ENCODE measurements at places on chromosomes 5 and 9. TPM values are rescaled to one million over a fixed set of nuclear protein-coding genes. Genes with fewer than 3 reads are reported as not detected.
A peak's percentile ranks its signal among the peaks of the same experiment; 100 is the strongest.

Gene AGGF1
- 31.1 TPM for total RNA-seq

GRCh38 chr9:37979844-37980243, 75.9 kb upstream of the SLC25A51 start:
- H3K4me3 ChIP-seq, result no peak overlapping the region
- H3K4me1 ChIP-seq, result no peaks in the 10 kb centered on the region
- DNase-seq, result no peak
- H3K27me3 ChIP-seq, result no peaks in the 10 kb centered on the region
- H3K36me3 ChIP-seq, result no peaks in the 10 kb centered on the region

Gene FOXD4L6
- total RNA-seq, result not detected

GRCh38 chr9:28272127-28272526, 698.8 kb upstream of the C9orf72 start:
- H3K36me3 ChIP-seq, result no peaks in the 10 kb centered on the region
- no peak for DNase-seq
- H3K4me1 ChIP-seq, result no peaks in the 10 kb centered on the region
- no peaks in the 10 kb centered on the region for H3K27me3 ChIP-seq
- no peak overlapping the region for H3K27ac ChIP-seq

GRCh38 chr5:143217065-143217803, 186.3 kb downstream of the NR3C1 start:
- peak overlapping the region; percentile 14 for H3K27ac ChIP-seq
- H3K4me1 ChIP-seq, result peaks cover 10% of the 10 kb centered on the region
- H3K4me3 ChIP-seq, result no peak overlapping the region
- no peaks in the 10 kb centered on the region for H3K27me3 ChIP-seq
- no peak for DNase-seq

Gene OR1J2
- not detected for total RNA-seq

GRCh38 chr5:75756981-75757380, 39.7 kb upstream of the POC5 start:
- no peaks in the 10 kb centered on the region for H3K4me1 ChIP-seq
- DNase-seq, result no peak
- no peaks in the 10 kb centered on the region for H3K36me3 ChIP-seq
- H3K4me3 ChIP-seq, result no peak overlapping the region
- no peaks in the 10 kb centered on the region for H3K27me3 ChIP-seq

DNA sequence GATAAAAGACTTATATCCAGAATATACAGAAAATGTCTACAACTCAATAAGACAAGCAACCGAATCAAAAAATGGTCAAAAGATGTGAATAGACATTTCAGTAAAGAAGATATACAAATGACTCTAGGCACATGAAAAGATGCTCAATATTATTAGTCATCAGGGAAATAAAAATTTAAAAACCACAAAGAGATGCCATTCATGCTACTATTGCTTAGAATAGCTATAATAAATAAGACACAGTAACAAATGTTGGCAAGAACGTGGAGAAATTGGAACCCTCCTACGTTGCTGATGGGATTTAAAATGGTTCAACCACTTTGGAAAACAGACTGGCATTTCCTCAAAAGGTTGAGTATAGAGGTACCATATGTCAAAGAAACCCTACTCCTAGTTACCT, 39.8 kb downstream of the POLK start:
- H3K27ac ChIP-seq, result no peak overlapping the region
- no peak for DNase-seq
- H3K4me3 ChIP-seq, result no peak overlapping the region
- no peaks in the 10 kb centered on the region for H3K27me3 ChIP-seq

DNA sequence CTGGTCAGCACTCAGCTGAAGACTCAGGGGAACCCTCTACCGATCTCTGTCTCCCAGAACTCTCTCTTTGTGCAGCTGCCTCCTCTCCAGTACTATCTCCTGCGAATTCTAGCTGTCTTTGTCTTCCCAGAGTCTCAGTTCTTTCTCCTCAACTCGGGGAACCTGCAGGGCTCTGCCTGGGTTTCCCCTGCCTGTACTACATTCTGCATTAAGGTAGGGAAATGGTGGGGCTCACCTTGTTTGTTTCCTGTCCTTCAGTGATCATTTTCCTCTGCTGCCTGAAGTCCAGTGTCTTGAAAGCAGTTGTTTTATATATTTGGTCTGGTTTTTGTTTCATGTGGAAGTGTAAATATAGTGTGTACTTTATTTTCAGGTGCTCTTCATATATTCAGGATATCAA, 43.1 kb upstream of the IGFBPL1 start:
- H3K27ac ChIP-seq, result no peak overlapping the region
- no peaks in the 10 kb centered on the region for H3K4me1 ChIP-seq

- H3K27me3 ChIP-seq, result no peaks in the 10 kb centered on the region
- H3K4me3 ChIP-seq, result no peak overlapping the region
Measured at GRCh38 chr9:110008663-110009062, 199.3 kb downstream of the C9orf152 start.

- H3K4me3 ChIP-seq, result no peak overlapping the region
- DNase-seq, result no peak
- no peak overlapping the region for H3K27ac ChIP-seq
- H3K36me3 ChIP-seq, result no peaks in the 10 kb centered on the region
- no peaks in the 10 kb centered on the region for H3K27me3 ChIP-seq
Measured at GRCh38 chr5:2833556-2833955, 82.1 kb upstream of the IRX2 start.

- no peaks in the 10 kb centered on the region for H3K27me3 ChIP-seq
- H3K27ac ChIP-seq, result no peak overlapping the region
- no peak for DNase-seq
Measured at GRCh38 chr5:40490464-40491111, 189.1 kb upstream of the PTGER4 start.

DNA sequence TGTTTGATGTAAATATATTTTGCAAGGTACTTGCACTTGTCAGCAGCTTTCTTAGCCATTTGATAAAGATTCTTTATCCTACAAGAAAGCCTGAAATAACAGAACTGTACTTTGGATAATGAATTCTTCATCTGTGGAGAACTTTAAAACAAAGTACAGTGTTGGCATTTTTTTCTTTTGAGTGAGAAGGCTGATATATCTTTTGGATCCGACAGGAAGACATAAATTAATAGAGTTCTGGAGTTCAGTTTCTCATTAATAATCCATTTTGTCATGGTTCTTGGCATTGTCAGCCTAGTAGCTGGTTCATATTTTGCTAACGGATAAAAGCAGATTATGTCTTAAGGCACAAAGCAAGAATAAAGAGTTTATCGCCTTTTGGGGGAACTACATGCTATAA, 17.0 kb downstream of the PBX3 start:
- DNase-seq, result no peak
- no peaks in the 10 kb centered on the region for H3K36me3 ChIP-seq
- no peaks in the 10 kb centered on the region for H3K27me3 ChIP-seq
- H3K27ac ChIP-seq, result no peak overlapping the region

DNA sequence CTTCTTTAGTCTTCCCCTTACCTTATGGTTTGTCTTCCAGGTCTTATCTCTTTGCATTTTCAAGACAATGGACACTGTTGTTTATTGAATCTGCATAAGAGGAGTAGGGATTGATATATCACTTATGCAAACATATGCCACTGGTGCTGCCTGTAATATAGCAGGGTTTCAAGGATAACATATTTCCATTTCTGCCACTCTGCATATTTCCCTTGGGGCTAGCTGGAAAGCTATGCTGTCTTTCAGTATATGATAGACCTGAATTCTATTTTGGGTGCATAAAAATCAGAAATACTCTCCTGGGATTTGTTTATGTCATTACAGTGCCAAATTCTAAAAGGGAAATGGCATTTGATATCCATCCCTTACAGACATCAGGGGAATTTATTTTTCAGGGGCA, 400.2 kb downstream of the TLR4 start:
- H3K27ac ChIP-seq, result no peak overlapping the region
- no peaks in the 10 kb centered on the region for H3K4me1 ChIP-seq
- no peaks in the 10 kb centered on the region for H3K36me3 ChIP-seq
- no peak overlapping the region for H3K4me3 ChIP-seq
- H3K27me3 ChIP-seq, result no peaks in the 10 kb centered on the region
- no peak for DNase-seq

Gene ADCY2
- total RNA-seq, result not detected

Gene FIBCD1
- not detected for total RNA-seq

DNA sequence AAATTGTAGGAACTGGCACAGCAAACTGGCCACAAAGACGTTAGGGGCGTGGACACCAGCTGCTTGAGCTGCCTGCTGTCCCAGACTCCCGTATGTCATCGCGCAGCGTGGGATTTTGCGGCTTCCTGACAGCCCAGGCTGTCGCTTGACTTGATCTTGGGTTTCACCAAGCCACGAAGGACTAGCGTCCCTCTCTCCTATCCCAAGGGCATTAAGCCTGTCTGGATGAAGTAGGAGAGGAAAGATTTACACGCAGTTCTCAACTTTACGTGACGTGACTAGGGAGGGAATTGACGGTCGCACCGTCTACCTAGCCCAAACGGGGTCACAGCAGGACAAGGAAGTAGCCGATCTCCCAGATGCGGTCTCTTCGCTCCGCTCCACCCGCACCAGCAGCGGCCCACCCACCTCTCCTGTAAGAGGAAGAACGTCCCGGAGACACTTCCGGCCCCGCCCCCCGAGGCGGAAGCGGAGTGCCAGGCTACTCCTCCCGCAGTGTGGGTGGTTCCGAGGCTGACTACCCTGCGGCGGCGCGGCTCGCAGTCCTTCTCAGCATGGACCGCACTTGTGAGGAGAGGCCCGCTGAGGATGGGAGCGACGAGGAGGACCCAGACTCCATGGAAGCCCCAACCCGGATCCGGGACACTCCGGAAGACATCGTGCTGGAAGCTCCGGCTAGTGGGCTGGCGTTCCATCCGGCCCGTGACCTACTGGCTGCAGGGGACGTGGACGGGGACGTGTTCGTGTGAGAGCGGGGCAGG, at the start of gene WDR55:
WDR55 (plus strand) TSS at position 546 of the 761 bp plus-strand sequence; CDS start at position 555, 9 bp downstream.
- H3K27ac ChIP-seq, result peak within 1 kb of the TSS; percentile 91
- peak; percentile 95 for DNase-seq
- H3K27me3 ChIP-seq, result no peaks in the 10 kb centered on the region
- H3K36me3 ChIP-seq, result peaks cover 48% of the 10 kb centered on the region
- H3K4me3 ChIP-seq, result peak within 1 kb of the TSS; percentile 84

DNA sequence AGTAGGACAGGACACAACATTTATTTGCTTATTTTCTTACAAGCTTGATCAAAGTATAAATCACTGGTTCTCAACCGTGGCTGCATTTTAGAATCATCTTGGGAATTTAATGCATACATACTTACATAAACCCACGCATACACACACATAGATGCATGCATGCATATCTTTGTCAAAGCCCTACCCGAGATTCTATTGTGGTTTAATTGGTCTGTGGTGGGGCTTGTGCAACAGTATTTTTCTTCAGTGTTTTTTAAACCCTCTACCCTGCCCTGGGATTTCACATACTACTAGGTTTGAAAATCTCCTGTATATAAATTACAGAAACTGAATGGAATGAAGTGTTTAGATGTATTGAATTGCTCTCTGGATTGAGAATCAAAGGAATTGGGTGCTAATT, 1166.2 kb downstream of the MAT2B start:
- DNase-seq, result no peak
- H3K36me3 ChIP-seq, result no peaks in the 10 kb centered on the region
- H3K27ac ChIP-seq, result no peak overlapping the region

DNA sequence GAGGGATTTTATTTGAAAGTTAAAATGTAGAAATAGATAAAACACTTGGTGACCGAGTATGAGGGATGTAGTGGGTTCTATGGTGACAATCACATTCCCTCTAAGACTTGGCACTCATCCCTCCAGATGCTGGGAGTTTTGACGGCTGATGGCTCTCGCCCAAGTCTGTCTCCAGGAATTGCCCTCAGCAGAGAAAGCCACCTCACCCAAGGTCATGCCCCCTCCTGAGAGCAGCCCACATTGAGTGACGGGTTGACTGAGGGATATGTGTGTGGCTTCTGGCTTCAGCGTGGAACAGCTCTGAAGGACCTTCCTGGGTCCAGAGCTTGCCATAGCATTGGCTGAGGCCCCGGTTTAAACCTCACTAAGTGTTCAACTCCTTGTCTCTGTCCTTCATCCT, 19.4 kb downstream of the CAVIN4 start:
- DNase-seq, result no peak
- H3K4me1 ChIP-seq, result peaks cover 9% of the 10 kb centered on the region
- no peak overlapping the region for H3K4me3 ChIP-seq

Gene LHX6
- total RNA-seq, result not detected

GRCh38 chr9:27073841-27074728, 34.9 kb upstream of the TEK start:
- no peaks in the 10 kb centered on the region for H3K36me3 ChIP-seq
- no peak overlapping the region for H3K4me3 ChIP-seq
- no peaks in the 10 kb centered on the region for H3K4me1 ChIP-seq
- H3K27me3 ChIP-seq, result no peaks in the 10 kb centered on the region

DNA sequence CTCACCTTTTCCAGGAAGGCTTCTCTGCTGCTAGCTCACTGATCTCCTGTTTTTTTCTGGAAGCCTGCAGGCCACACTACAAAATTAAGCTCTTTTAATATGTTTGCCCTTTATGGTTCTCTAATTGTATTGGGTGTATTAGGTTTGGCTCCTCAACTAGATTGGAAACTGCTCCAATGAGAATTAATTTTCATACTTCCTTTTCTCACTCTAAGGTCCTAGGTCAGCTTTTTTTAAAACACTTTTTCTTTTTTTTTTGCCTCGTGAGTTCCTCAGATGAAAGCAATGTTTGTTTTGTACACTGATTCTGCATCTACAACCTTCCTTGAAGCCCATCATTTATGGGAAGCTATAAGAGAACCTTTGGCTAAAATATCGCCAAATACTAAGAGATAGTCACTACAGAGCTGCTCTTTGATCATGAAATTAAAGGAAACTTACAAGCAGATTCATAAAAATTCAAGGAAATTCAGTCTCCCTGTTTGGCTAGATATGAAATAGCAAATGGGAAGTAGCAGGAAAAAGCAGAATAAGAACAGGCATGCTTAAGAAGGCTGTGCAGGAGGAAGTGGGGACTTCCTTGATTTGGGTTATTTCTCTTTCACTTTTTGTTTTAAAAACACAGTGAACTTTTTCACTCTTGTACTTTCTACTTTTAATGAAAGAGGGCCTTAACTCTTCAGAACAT, 55.2 kb upstream of the FYB1 start:
- peak overlapping the region; percentile 40 for H3K27ac ChIP-seq
- H3K4me1 ChIP-seq, result peaks cover 36% of the 10 kb centered on the region
- no peaks in the 10 kb centered on the region for H3K36me3 ChIP-seq
- no peaks in the 10 kb centered on the region for H3K27me3 ChIP-seq
- DNase-seq, result no peak
- H3K4me3 ChIP-seq, result peak overlapping the region; percentile 49

DNA sequence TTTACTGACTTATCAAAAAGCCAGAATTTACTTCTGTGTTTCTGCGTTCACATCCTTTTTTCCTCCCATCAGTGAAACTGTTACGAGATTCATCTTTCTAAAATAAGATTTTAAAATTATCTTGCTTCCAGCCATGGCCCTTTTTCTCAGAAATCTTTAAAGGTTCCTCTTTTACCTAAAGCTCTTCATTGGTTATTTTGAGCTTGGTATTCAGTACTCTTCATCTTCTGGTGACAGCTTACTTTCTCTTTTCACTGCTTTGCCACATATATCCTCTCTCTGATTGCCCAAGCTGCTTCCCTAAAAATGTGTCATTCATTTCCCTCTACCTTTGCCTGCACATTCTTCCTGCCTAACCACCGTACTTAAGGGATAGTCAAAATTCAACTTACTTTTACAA, 32.3 kb downstream of the TGFBR1 start:
- peaks cover 49% of the 10 kb centered on the region for H3K4me1 ChIP-seq
- peaks cover 17% of the 10 kb centered on the region for H3K36me3 ChIP-seq
- no peaks in the 10 kb centered on the region for H3K27me3 ChIP-seq
- no peak overlapping the region for H3K4me3 ChIP-seq

Gene WDR38
- total RNA-seq, result not detected

Gene ZNF608
- not detected for total RNA-seq

Gene ALDOB
- total RNA-seq, result not detected

Gene PTGES
- not detected for total RNA-seq

- H3K27me3 ChIP-seq, result peaks cover 14% of the 10 kb centered on the region
- H3K36me3 ChIP-seq, result no peaks in the 10 kb centered on the region
- DNase-seq, result no peak
- H3K27ac ChIP-seq, result no peak overlapping the region
Measured at GRCh38 chr5:39083968-39084367, 9.8 kb upstream of the RICTOR start.

Measured in CD8-positive, alpha-beta memory T cell (primary cell).